ENCODE measurements at places on chromosomes 4 and X.

DNA sequence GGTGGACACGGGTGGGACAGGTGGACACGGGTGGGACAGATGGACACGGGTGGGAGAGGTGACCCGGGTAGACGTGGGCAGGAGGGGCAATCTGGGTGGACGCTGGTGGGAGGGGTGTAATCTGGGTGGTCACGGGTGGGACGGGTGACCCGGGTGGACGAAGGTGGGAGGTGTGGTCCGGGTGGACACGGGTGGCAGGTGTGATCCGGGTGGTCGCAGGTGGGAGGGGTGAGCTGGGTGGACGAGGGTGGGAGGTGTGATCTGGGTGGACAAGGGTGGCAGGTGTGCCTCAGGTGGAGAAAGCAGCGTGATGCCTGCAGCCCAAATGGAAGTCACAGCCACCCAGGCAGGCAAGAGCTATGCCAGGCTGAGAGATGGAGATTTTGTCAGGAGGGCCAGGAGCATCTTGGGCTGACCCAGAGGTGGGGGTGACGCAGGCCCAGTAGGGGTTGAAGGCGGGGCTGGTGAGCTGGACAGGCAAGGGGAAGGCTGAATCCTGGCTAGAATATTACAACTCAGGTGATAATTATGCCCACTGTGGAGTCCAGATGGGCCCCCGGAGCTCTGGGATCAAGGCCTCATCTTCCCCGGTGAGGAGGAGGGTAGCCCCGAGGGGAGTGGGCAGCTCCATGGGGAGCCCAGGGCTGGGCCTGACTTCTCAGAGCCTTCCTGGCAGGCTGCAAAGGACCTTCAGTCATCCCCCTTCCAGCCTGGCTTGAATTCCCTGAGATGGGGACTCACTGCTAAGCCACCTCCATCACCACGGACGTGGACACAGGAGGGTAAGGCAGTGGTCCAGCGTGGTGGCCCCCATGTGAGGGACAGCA lies 100.0 kb downstream of the ADRA2C start:
- no peak for DNase-seq

GRCh38 chrX:33160273-33160672 lies 51.1 kb downstream of the DMD start:
- no peak for DNase-seq

DNA sequence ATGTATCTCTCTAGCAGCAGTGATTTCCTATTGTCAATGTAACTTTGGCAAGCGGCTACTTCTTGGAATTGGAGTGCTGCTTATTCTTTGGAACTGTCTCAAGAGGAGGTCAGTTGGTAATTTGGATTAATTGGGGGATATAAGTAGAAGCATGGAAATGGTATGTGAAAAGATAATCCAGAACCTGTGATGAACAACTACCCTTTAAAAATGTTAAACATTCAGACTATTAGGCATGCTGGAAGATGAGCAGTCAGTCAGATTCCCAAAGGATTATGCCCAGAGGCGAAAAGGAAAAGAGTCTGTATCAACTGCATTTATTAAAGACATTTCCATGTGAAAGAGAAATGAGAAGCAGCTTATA lies 62.5 kb downstream of the SEC24D start:
- no peak for DNase-seq

GRCh38 chr4:110224812-110225211 lies 26.4 kb upstream of the ELOVL6 start:
- no peak for DNase-seq

DNA sequence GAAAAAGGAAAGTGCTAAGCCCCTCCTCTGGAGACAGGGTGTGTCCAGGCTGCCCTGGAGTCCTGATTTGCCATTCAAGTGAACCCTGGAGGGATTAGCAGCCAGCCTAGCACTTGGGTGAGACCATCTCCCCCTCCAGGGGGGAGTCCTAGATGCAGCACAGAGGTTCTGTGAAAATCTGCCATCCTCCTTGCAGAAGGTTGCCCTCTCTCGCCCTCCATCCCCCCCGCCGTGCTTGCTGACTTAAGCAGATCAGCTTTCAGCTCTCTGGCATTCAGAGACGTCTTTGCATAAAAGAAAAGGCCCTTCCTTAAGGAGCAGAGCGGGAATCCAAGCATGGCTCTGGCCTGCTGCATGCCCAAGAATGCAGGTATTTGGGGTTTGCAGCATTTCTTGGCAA lies 102.1 kb upstream of the SCML1 start:
- DNase-seq, result no peak

DNA sequence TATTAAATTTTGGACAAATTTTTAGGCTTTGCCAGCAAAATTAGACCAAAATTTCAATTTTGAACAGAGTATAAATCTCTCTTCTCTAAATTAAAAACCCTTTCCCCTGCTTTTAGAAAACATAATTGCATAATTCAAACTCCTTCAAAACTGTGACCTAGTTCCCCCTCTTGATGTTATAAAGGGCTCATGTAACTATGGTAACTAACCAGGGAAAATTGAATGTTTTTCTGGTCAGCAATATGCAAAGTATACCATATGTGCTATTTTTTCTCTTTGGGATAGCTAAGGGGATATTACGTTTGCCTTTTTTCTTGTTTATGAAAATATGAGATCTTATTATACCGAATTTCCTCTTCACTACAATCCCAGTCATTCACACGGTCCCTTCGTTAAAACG lies 5.1 kb upstream of the ING2 start:
- no peak for DNase-seq

GRCh38 chrX:30864383-30864785 lies 24.7 kb downstream of the TAB3 start:
- no peak for DNase-seq

- no peak for DNase-seq
These were observed 139.0 kb downstream of the COL25A1 start for GRCh38 chr4:109163493-109163892.

GRCh38 chrX:10945498-10945897 lies 165.6 kb upstream of the HCCS start:
- DNase-seq, result no peak

GRCh38 chr4:172245516-172245915 lies 432.3 kb downstream of the GALNTL6 start:
- no peak for DNase-seq

DNA sequence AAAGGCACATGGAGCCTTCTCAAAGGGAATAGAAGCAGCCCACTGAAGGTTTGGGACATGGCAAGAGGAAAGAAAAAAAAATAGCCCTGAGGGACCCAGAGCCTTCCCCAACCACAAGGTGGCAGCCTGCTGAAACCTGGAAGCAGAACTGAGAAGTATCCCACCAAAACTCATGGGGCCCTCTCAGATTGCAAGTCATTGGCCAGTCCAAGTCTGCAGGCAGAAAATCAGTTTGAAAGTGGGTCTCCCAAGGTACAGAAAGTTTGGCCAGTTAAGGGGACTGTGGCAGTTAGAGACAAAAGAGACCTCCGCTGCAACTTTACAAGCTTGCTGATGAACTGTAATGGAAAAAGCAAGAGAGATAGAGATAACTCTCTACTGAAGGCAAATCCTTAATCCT lies 155.8 kb downstream of the ANTXR2 start:
- DNase-seq, result peak; percentile 36

- no peak for DNase-seq
These were observed 129.6 kb downstream of the ANK2 start for GRCh38 chr4:113179091-113179490.

DNA sequence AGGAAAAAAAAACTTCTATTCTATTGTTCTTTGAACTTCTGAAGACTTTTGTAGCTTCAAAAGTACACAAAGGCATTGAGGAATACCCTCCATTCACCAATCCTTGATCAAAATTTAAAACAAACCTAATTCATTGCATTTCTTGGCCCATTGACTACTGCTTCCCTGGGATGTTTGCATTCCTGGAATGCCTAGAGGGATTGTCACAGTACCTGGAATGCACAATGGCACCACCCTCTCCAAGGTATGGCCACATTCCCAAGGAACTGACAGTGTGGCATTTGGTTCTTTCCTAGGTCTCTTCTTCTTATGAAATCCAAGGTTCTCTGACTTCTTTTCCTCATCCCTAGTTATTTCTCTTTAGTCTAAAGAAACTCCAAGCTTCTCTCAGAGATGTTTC lies 600.7 kb downstream of the CCSER1 start:
- DNase-seq, result no peak

DNA sequence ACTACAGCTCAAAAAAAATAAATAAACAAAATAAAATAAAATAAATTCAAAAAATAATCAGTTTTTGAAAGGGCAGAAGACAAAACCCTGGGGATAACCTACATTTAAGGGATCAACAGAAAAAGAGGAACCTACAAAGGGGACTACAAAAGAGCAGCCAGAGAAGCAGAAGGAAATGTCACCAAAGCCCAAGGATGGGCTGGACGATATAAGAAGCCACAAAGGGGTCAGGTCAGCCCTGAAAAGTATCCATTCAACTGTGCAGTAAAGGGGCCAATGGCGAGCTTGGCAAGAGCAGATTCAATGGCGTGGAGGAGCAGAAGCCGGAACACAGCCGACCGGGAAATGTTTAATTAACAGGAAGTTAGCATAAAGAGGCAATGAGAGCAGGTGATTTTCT lies 16.9 kb downstream of the ACOT9 start:
- DNase-seq, result no peak

GRCh38 chr4:179867300-179867878 lies 2375.8 kb upstream of the TENM3 start:
- DNase-seq, result peak; percentile 1

- no peak for DNase-seq
These were observed 37.5 kb downstream of the TBC1D19 start for GRCh38 chr4:26621366-26621765.

- DNase-seq, result no peak
These were observed 32.3 kb downstream of the MED28 start for GRCh38 chr4:17646693-17647092.

DNA sequence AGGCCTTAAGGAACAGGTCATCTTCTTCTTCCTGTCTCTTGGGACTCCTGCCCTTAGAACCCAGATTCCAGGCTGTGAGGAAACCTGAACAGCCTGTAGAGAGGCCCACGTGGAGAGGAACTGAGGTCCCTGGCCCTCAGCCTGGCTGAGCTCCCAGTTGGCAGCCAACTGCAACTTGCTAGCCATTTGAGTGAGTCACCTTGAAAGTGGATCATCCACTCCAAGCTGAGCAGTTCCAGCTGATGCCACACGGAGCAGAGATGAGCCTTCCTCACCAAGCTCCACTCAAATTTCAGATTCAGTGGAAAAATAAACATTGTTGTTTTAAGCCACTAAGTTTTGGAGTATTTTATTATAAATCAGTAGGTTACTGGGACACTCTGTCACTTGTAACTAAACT lies 392.5 kb downstream of the BCOR start:
- no peak for DNase-seq

GRCh38 chr4:22814906-22815305 lies 122.2 kb downstream of the GBA3 start:
- no peak for DNase-seq

GRCh38 chr4:73066445-73066844 lies 3.1 kb downstream of the COX18 start:
- DNase-seq, result no peak

- DNase-seq, result no peak
These were observed 22.1 kb downstream of the DGKK start for GRCh38 chrX:50448565-50448964.

GRCh38 chr4:138595731-138596460 lies 353.7 kb upstream of the SLC7A11 start:
- DNase-seq, result no peak

- no peak for DNase-seq
These were observed 28.4 kb downstream of the DDX60L start for GRCh38 chr4:168451744-168452390.

GRCh38 chrX:80246271-80246670 lies 174.0 kb upstream of the TENT5D start:
- DNase-seq, result no peak

DNA sequence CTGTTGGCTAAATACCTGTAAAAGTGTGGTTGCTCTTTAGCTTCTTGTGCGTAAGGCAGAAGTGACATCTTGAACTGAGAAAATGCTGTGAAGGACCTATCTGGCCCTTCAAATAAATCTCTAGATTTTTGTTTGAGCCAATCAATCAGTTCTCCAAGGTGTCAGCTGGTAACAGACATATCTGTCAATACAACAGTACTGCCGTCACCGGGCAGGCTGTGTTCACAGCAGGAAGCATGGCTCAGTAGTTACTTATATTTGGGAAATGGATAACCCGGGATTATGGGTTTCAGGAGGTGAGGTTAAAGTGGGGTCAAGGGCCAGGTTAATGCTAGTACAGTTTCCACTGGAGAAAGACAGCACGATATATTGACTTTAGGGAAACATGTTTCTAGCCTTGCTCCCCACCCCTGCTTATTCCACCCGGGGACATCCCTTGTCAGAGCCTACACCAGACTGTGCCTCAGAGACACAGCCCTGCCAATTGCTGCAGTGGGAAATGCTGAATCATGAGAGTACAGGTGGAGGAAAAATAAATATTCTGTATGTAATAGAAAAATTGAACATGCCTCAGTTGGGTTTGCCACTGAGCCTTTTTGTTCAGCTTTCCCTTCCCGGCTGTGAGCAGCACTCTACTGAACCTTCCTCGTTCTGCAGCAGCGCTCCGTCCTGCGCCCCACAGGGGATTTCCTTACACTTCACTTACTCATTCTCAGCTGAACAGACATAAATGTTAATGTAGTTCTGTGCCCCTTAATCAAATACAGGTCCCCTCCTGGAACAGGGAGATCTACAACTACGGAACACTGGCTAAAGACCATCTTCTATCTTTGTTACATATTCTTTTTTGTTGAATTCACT lies 121.1 kb downstream of the MGST2 start:
- no peak for DNase-seq

DNA sequence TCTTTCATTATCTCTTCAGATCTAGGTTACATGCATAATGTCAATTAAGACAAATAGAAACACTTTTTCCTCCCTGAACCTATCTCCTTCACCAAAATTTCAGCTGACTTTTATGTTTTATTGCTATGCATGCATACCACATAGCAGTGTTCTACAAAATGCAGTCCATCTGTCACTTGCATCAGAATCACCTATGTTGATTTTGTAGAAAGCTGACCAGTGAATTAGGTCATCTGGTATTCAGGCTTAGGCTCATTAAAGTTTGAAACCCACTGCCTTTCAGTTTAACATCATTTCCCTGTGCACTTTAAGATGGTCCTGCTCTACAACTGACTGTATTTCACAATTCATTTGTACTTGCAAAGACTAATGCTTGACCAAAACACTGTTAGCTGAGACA lies 277.9 kb downstream of the CFAP299 start:
- no peak for DNase-seq

DNA sequence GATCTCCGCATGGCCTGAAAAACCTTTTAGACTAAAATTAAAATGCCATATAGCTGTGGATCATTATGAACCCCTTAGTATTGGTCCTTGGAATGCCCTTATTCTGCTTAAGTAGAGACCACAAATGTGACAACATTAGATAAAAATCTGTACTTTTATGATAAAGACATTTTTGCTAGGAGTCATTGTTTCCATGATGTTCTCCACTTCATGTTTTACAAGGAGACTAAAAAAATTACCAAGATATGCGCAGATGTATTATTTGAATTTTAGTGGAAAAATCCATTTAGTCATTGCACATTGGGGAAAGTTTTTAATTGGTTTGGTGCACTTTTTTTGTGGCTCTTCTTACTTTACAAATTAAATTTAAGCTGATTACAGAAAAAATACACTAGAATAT lies 85.1 kb upstream of the HPRT1 start:
- no peak for DNase-seq

All from stimulated activated CD8-positive, alpha-beta memory T cell treated with anti-CD3 and anti-CD28 coated beads, Interleukin-4, amount 100 ng/mL, for 24 hours (primary cell).